ENCODE measurements at places on chromosomes 12 and 14.

GRCh38 chr12:96534339-96534738 lies 45.0 kb downstream of the CFAP54 start:
- DNase-seq: peak; percentile 54

DNA sequence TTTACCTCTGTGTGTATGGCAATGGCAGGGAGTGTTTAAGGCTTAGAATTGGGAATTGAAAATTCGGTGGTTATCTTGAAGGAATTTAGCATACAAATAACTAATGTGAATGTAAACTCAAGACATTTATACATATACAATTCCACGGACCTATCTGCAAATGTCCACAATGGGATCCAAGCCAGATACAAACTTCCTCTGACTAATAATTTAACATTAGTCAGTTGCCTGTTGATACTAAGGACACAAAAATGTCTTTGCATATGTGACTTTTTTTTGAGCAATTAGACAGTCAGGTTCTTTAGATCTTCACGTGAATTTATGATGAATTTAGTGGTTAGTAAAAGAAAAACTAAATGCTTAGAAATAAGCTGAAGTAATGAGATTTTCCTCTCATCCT lies 40.5 kb downstream of the ESR2 start:
- DNase-seq: no peak

- no peak for DNase-seq
Observed at GRCh38 chr14:96274543-96274942, 18.5 kb downstream of the BDKRB1 start.

DNA sequence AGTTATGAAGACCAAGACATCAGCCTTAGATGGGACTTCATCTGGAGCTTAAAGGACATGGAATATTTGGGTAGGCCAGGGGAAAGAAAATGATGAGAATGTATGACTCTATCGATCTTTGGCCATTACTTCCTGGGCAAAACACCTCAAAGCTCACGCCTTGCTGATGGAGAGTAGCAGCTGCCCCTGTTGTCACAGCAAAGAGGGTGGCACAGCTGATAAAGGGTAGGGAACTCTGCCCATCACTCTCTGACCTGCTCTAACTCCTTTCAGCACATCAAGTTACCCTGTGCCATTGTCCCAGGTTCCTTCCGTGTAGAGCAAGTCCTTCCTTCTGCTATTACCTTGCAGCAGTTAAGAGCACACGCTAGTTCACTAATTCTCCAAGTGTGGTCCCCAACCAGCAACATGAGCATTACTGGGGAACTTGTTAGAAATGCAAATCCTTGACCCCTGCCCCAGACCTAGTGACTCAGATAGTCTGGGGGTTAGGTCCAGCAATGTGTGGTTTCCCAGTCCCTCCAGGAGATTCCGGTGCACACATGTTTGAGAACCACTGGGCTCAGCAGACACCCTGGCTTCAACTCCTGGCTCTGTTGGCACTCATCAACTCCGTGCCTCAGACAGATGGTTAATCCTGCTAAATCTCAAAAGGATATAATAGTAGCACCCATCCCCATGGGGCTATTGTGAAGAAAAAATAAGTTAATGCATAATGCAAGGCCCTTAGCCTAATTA lies 93.7 kb upstream of the EEA1 start:
- DNase-seq: no peak

DNA sequence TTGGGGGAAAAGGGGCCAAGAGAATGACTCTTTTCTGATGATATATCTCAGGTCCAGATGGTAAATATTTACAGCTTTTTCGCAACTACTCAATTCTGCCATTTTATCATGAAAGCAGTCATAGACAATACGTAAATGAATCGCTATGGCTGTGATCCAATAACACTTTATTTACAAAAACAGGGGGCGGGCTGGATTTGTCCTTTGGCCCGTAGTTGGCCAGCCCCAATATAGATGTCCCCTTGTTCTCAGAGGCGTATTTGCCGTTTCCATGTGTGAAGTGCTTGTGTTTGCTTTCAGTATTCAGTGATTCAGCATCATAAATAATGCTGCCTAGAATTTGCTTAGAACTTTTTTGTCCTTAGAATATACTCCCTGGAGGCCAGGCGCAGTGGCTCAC lies 77.2 kb downstream of the CCDC92 start:
- no peak for DNase-seq

DNA sequence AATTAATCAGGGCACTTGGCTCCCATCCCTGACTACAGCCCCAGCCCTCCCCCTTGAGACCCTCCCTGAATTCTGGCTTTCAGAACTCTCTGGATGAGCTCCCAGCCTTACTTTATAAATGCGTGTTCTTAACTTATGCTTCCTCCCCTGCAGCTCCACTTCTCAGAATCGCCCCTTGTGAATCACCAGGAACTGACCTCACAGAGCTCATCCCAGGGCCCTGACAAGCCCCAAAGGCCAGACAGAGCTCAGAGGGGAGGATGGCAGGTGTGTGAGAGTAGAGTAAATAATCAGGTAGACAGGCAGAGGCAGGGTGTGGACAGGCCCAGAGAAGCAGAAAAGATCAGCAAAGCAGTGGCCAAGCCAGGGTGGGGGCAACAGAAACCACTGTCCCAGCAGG lies 68.2 kb upstream of the FOXN3 start:
- DNase-seq: peak; percentile 61

DNA sequence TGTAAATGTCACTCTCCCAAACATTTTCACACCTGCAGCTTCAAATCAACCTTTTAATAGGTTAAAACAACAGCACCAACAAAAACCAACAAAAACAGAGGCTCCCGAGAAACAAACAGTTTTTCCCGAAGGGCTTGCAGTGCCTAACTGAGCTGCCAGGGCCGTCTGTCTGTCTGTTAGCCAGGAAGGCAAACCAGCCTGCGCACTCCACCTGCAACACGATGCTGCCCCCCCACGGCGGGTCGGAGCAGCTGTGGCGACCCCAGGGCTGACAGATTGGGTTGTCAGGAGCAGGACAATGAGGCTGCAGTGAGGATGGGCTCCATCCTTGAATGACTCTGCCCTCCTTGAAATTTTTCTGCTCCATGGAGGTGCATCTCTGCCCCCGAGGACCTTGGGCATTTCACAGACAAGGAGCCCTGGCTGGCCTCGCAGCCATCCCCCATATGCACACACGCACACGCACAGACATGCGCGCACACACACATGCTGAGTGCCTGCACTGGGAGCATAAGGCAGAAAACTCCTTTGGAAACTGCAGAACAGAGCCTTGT lies 2.6 kb downstream of the RTL1 start:
- peak; percentile 11 for DNase-seq

DNA sequence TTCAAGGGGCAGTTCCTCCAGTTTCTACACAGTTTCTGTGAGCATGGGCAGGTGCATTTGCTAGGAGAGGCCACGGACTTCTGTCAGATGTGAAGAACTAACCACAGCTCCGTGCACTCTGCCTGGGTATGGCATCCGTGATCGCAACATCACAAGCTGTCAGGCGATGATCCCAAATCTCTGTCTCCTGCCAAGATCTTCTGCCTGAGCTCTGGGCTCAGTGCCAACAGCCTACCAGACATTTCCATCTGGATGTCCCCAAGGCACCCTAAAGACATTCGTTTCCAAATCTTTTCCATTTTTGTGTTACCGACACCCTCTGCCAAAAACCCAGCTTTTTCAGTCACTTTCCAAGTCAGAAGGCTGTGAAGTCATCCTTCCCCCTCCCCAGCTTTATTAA lies 292.1 kb downstream of the GLT1D1 start:
- no peak for DNase-seq

GRCh38 chr14:97299661-97300060 lies 502.5 kb downstream of the VRK1 start:
- DNase-seq: no peak

- no peak for DNase-seq
Observed at GRCh38 chr12:111993292-111994150, 19.4 kb downstream of the TMEM116 start.

DNA sequence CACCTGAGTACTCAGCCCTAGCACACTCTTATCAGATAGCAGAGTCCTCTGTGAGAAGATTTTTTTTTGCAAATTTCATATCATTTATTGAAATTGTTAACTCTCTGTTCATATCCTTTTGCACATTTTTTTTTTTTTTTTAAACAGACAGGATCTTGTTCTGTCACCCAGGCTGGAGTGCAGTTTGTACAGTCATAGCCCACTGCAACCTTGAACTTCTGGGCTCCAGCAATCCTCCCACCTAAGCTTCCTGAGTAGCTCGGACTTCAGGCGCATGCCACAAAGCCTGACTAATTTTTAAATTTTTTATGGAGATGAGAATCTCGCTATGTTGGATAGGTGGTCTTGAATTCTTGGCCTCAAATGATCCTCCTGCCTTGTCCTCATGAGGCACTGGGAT lies 4.3 kb downstream of the PARP2 start:
- DNase-seq: no peak

DNA sequence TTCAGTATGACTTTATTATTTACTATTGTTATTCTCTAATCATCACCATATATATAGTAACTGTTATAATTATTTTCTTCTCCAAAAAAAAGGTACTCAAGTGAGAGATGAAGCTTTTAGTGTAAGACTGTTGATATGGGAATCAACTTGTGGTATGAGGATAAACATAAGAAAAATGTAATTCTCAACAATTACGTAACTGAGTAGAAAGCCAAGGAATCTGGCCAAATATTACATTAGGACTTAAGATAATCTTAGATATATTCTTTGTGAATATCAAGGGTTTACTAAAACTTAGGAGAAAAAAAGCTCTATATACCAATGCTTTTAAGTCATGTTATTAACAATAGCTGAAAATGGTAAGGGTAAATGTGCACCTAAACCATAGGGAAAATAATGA lies 13.3 kb downstream of the SENP1 start:
- no peak for DNase-seq

GRCh38 chr12:26798023-26798422 lies 35.0 kb downstream of the ITPR2 start:
- DNase-seq: peak; percentile 71

DNA sequence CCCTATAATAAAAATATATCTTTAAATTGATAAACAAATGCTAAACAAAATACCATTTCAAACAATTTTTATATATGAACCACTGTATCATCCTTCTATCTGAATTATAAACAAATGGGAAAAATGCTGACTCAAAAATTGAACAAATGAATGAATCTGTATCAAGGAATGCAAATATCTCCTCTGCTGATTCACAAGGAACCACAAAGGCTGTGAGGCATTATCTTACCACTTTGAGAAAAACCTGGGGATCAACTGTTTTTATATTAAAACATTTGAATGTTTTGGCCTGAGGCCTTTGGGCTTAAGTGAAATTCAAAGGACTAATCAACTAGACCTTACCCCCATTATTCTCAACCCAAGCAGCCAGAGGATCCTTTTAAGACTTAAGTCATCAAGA lies 86.3 kb downstream of the EML5 start:
- no peak for DNase-seq

DNA sequence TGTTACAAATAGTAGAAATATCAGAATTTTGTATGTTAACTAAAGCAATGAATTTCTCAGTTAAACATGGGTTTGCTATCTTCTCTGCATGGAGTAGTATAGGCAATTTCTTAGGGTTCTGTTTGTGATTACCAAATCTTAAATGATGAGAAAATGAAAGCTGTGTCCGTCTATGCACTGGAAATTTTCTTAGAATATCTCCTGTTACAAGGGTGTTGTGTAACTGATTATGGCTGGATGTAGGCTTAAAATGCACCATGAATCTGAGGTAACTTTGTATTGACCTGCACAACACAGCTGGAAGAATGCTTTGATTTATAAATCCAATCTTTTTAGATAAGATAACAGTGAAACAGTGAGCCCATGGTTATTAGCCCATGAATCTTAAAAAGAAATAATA lies 17.8 kb downstream of the TRIP11 start:
- no peak for DNase-seq

- DNase-seq: peak; percentile 12
Observed at GRCh38 chr12:96687719-96688118, 198.3 kb downstream of the CFAP54 start.

GRCh38 chr14:78530078-78530477 lies 359.9 kb downstream of the NRXN3 start:
- DNase-seq: peak; percentile 15

- DNase-seq: no peak
Observed at GRCh38 chr12:612293-612692, 51.0 kb downstream of the NINJ2 start.

DNA sequence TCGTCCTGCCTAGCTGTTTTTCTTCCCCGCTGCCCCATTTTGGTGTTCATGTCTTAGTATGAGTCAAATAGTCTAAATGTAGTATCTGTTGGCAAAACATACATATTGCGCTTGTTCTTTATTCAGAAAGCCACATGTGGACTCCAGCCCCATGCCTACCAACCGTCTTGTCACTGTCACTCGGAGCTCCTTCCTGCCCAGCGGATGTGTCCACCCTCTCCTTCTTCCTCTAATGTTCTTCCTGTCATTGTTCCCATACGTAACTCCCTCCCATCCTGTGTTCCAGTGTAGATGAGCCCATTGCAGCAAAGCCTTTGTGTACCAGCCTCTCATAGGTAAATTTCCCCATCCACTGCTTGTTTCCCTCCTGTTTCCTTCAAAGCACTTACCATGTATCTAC lies 120.5 kb downstream of the TMX1 start:
- no peak for DNase-seq

DNA sequence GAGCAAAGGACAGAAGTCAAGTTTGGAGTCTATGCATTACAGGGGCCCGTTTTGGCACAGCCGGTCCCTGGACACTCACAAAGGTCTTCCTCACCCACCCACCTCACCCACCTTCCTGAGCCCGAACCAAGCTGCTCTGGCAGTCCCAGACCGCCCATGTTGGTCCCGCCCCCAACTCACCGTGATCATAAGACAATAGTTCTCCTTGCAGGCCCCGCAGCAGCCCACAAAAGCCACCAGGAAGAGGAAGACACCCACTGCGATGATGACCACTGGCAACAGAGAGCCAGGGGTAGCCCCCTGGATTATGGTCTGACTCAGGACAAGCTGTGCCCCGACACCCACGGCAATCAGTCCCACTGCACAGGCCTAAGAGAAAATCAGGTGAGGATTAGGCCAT lies 1.8 kb downstream of the CD63 start:
- DNase-seq: no peak

- DNase-seq: peak; percentile 29
Observed at GRCh38 chr12:123721245-123721644, 9.1 kb downstream of the ATP6V0A2 start.

DNA sequence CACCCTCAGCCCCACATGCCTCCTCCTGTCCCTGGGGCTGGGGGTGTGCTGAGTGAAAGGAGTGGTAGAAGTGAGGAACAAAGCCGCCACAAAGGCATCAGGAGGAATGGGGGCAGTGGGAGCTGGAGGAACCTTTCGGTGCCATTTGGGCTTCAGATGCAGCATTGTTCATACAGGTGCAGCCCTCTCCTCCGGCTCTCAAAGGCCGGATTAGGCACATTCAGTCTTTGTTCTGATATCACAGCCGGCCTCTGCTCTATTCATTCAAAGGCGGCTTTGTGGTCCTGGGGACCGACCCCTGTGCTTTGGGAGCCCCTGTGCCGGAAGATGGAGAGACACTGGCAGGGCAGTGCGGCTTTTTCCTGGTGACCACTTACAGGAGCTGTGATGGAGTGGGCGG lies 53.2 kb downstream of the SMOC1 start:
- DNase-seq: no peak

- no peak for DNase-seq
Observed at GRCh38 chr14:106778986-106779385, 1252.6 kb downstream of the TMEM121 start.
